ENCODE measurements at places on chromosomes 11 and 22. TPM values are rescaled to one million over a fixed set of nuclear protein-coding genes. Genes with fewer than 3 reads are reported as not detected.

CTSW gene
- total RNA-seq = not detected

CLDN5 gene
- total RNA-seq = not detected

DNA sequence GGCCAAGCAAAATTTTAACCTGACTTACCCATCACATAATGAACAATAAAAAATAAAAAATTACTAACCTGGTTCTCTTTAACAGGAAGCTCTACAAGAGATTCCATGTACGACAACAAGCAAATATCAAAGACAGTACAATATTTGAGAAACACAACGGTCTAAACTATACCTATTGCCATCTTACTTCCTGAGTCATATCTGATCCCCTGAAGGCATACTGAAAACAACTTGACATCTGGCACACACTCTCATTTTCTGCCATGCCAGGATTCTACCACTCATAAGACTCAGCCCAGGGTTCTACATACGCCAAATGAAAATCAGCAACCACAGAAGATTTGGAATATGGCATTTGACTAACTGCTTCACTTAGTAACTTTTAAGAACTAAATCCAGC, 13.8 kb downstream of the DENND5A start:
- H3K4me1 ChIP-seq = peaks cover 5% of the 10 kb centered on the region
- no peaks in the 10 kb centered on the region for H3K27me3 ChIP-seq
- peak; percentile 22 for DNase-seq
- no peak overlapping the region for H3K27ac ChIP-seq
- H3K36me3 ChIP-seq = no peaks in the 10 kb centered on the region

- H3K4me3 ChIP-seq = no peak overlapping the region
- DNase-seq = no peak
- no peaks in the 10 kb centered on the region for H3K36me3 ChIP-seq
- H3K27ac ChIP-seq = no peak overlapping the region
- H3K27me3 ChIP-seq = peaks cover 19% of the 10 kb centered on the region
- H3K4me1 ChIP-seq = peaks cover 6% of the 10 kb centered on the region
These were observed 475.6 kb downstream of the MIAT start for GRCh38 chr22:27133019-27133431.

DNA sequence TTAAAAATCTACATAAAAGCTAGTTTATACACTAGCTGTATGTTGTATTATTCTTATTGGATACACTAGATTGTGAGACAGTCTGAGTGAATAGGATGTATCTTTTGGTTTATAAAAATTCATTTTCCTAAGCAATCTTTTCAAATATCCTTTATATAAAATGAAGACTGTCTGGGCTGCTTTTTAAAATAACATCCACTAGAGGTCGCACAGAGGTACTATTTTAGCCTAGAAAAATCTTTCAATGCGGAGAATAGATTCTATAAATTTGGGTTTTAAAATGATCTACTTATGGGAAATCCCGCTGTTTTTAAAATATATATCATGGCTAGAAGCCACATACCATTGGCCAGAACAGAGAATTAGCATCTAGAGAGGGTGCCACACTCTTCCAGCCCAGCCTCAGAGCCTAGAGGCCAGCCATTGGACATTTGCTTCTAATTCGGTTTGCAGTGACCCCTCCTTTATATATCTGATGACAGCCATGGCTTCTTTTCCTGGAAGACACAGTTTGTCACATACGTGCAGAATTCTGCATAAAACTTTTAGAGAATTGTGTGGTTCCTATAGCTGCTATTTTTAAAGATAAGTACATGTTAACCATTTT, 7.3 kb downstream of the C11orf97 start:
- H3K4me3 ChIP-seq = no peak overlapping the region
- H3K27ac ChIP-seq = no peak overlapping the region
- no peaks in the 10 kb centered on the region for H3K36me3 ChIP-seq
- peak; percentile 76 for DNase-seq
- H3K4me1 ChIP-seq = no peaks in the 10 kb centered on the region

- no peak overlapping the region for H3K4me3 ChIP-seq
- H3K36me3 ChIP-seq = no peaks in the 10 kb centered on the region
- peak overlapping the region; percentile 90 for H3K27ac ChIP-seq
These were observed 19.2 kb upstream of the PGM2L1 start for GRCh38 chr11:74417379-74417804.

GRCh38 chr11:110409174-110409573, 20.6 kb upstream of the FDX1 start:
- no peaks in the 10 kb centered on the region for H3K4me1 ChIP-seq
- no peak overlapping the region for H3K27ac ChIP-seq
- H3K4me3 ChIP-seq = no peak overlapping the region
- no peak for DNase-seq
- H3K36me3 ChIP-seq = no peaks in the 10 kb centered on the region
- H3K27me3 ChIP-seq = no peaks in the 10 kb centered on the region

DNA sequence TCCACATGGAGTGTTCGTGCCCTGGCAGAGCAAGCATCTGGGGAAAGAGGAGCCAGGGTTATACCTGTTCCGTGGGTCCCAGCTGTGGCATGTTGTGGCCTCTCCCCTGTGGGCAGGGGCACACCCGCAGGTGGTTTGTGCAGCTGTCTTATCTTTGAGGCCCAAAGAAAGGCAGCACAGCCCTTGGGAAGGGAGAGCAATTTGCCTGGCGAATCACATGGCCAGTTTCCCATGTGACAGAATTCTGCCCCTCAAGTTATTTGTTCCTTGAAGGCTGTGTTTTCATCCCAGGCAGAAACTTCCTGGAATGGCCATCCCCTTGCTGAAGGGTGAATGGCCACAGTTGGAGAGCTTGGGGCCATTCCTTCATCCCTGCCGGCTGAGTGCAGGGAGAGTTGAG, 16.4 kb upstream of the COX8A start:
- H3K27ac ChIP-seq = no peak overlapping the region
- no peaks in the 10 kb centered on the region for H3K4me1 ChIP-seq
- no peaks in the 10 kb centered on the region for H3K27me3 ChIP-seq

DNA sequence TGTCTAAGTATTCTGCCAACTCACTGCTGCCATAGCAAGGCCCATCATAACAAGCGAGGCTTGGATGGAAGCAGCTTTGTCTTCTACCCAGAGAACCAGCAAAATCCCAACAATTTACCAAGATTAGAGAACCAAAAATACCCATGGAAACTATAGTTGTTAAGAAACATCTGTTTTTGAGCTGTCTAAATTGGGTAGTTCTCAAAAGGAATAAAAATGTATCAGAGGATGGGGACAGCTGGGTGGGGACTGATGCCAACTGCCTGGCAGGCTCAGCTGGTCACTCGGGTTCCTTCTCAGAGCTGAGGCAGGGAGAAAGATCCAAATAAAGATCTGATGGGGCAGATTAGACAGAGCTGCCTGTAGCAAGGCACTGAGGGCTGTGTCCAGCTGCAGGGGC, 85.9 kb upstream of the GRK3 start:
- H3K4me1 ChIP-seq = 0 out of 2 replicates have a peak, but pooled peaks cover 3% of the 10 kb centered on the region
- no peak for DNase-seq
- H3K27ac ChIP-seq = no peak overlapping the region
- H3K36me3 ChIP-seq = no peaks in the 10 kb centered on the region

- H3K36me3 ChIP-seq = peaks cover 8% of the 10 kb centered on the region
- H3K27ac ChIP-seq = no peak overlapping the region
- no peak overlapping the region for H3K4me3 ChIP-seq
- DNase-seq = no peak
These were observed 135.5 kb downstream of the ETS1 start for GRCh38 chr11:128451652-128452470.

GRCh38 chr22:50490531-50491308, 4.1 kb downstream of the MIOX start:
- H3K27me3 ChIP-seq = no peaks in the 10 kb centered on the region
- no peak for DNase-seq
- no peaks in the 10 kb centered on the region for H3K36me3 ChIP-seq
